ENCODE measurements at places on chromosomes 2 and 18. TPM values are rescaled to one million over a fixed set of nuclear protein-coding genes. Genes with fewer than 3 reads are reported as not detected.

- DNase-seq = no peak
Measured at GRCh38 chr18:9419956-9420631, 55.2 kb upstream of the RALBP1 start.

GRCh38 chr18:53943326-53943860 lies 281.1 kb downstream of the MBD2 start:
- DNase-seq = no peak

- DNase-seq = no peak
Measured at GRCh38 chr2:133012847-133013734, 343.1 kb upstream of the LYPD1 start.

DNA sequence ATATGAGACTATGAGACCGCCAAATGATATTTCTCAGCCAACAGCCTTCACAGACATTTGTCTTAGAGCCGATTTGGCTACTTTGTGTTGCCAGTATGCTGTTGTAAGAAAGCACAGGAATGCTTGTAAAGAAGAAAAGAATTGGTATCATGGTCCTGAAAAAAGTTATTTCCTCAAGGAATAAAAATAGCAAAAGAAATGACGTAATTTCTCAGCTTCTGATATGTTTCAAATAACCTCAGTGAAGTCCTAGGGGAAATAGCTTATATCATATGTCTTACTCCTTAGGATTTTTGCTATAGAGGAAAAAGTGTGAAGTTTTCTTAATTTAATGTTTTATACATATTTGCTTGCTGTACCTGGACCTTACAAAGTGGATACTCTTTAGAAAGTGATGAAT lies 23.0 kb downstream of the SCN1A start:
- no peak for DNase-seq

GRCh38 chr2:60984720-60985119 lies 32.8 kb upstream of the PEX13 start:
- DNase-seq = no peak

DNA sequence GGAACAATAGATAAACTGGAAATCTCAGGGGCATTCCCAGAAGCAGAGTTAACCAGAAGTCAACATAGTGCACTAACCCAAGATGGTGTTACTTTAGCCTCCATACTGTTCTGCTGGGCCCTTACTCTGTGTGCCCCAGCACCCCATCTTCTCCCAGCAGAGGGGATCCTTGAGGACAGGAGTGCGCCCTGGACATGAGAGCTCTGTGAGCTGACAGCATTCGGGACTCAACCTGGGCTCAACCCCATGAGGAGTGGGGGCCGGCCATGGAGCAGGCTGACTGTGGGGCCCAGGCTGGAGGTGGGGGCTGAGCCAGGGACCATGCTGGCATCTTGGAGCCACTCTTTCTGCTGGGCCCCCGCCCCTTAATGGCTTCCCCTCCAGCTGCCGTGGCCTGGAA lies 156.3 kb upstream of the HS6ST1 start:
- DNase-seq = no peak

GRCh38 chr2:12262681-12263436 lies 453.9 kb upstream of the TRIB2 start:
- peak; percentile 96 for DNase-seq

Gene RGPD3
- total RNA-seq = 0.07 TPM

Gene CPS1
- total RNA-seq = 6.3 TPM

Gene OTX1
- total RNA-seq = not detected

Gene ZNF532
- total RNA-seq = 18.6 TPM

All from MG63 (cell line).